ENCODE measurements at places on chromosomes 4 and X.
A peak's percentile ranks its signal among the peaks of the same experiment; 100 is the strongest.

GRCh38 chrX:45972636-45973035 lies 572.6 kb downstream of the ZNF674 start:
- DNase-seq: no peak

- no peak for DNase-seq
Measured at GRCh38 chr4:151689211-151689991, 71.4 kb downstream of the GATB start.

DNA sequence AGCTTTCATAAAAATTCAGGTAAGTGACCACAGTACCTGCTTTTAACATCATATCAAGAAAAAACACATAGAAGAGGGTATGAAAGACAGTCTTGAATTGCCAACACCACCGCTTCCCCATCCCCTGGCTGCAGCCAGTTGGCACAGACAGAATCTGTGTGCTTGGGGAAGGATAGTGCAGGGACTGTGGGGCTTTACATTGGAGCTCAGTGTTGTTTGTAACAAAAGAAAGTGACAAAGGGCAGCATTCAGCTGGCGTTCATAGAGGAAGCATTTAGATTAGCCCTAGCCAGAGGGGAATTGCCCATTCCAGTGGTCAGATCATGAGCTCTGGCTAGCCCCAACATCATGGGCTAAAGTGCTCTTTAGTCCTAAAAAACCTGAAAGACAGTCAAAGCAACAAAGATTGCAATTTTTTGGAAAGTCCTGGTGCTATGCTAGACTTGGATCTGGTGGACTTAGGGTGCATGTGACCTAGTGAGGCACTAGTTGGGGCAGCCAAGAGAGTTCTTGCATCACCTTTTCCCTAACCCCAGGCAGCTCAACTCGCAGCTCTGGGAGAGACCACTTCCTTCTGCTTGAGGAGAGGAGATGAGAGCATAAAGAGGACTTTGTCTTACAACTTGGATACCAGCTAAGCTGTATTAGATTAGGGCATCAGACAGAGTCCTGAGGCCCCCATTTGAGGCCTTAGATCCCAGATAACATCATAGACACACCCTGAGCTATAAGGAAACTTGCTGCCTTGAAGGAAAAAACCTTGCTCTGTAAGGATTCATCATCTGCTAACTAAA lies 1602.4 kb upstream of the ADGRL3 start:
- no peak for DNase-seq

GRCh38 chr4:112704991-112705845 lies 68.3 kb downstream of the LARP7 start:
- peak; percentile 59 for DNase-seq

DNA sequence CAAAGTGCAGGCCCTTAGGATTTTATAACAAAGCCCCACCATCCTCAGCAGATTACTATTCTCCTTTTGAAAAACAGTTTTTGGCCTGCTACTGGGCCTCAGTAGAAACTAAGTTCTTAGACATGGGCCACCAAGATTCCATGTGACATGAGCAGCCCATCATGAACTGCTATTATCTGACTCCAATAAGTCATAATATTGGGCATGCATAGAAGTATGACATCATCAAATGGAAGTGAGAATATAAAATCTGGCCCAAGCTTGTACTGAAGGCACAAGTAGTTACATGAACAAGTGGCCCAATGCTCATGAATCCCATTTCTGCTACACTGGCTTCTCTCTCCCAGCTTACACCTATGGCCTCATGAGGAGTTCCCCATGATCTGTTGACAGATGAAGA lies 404.8 kb downstream of the EPHA5 start:
- DNase-seq: no peak

- DNase-seq: peak; percentile 37
Measured at GRCh38 chrX:136063340-136064079, 78.3 kb downstream of the SLC9A6 start.

- no peak for DNase-seq
Measured at GRCh38 chr4:123698556-123698955, 302.0 kb downstream of the SPRY1 start.

GRCh38 chr4:23235628-23236390 lies 543.1 kb downstream of the GBA3 start:
- DNase-seq: no peak

- DNase-seq: peak; percentile 50
Measured at GRCh38 chrX:19334945-19335626, 8.6 kb upstream of the PDHA1 start.

GRCh38 chrX:7252013-7252610 lies 104.2 kb upstream of the PUDP start:
- DNase-seq: no peak

DNA sequence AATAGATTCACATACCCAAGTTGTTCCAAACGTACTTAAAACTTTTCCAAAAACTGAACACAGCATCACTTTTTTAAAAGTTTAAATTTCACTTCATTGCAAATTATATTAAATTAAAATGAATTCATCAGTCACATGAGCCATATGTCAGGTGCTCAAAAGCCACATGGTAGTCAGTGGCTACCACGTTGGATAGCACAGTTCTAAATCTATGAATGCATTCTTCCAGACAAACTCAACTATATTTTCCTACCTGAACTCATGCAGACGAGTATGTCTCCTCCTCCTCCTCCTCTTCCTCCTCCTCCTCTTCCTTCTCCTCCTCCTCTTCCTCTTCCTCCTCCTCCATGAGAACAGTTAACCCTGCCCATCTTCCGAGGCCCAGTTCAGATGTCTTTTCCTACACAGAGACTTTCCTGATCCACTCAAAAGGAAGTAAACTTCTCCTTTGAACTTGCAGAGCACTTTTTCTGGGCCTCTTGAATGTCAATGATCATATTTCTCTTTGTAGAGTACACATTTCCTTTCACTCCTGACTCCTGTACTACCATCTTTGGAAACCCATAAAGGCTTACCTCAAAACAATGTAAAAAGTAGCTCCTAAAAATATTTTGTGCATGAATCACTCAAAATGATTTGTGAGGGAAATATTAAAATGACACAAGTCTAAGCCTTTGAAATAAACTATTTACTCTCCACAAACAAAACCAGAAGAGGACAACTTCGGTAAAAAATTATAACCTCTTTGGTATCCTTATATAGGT lies 172.6 kb downstream of the AMELX start:
- no peak for DNase-seq

GRCh38 chr4:63786171-63786570 lies 623.1 kb downstream of the TECRL start:
- DNase-seq: no peak

GRCh38 chr4:63155561-63155960 lies 1253.7 kb downstream of the TECRL start:
- DNase-seq: no peak

DNA sequence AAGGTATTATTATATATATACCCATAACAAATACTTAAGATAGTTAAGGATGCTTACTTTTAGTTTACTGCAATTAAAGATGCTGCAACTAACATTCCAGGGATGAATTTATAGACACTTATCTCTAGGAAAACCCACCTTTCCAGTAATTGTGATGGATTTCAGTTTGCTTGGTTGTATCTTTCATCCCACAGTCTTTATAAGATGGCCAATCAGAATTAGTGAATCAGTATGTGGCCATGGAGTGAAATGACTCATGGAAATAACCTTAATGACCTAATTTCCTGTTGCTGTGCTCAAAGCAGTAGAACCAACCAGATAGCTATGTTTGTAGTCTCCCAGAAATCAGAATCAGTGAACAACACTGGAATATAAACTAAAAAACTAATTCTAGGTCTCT lies 26.4 kb downstream of the MOSPD2 start:
- DNase-seq: peak; percentile 70

- peak; percentile 29 for DNase-seq
Measured at GRCh38 chr4:123444290-123444731, 47.7 kb downstream of the SPRY1 start.

DNA sequence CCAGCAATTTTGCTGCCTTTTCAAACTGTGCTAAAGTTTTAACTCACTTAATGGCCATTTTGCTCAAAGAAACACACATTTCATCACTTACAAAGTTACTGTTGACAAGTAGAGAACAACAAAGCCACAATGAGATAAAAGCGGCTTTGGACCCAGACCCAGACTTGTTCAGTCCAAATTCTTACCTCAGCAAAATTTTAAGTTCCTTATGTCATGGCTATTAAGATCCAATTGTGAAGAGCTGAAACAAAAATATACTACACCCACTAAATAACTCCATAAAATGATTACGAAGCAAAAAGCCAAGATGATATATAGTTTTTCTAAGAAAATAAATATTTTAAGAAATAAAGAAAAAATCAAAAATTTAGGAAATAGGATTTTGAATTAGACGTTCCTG lies 137.0 kb upstream of the INPP4B start:
- no peak for DNase-seq

- DNase-seq: no peak
Measured at GRCh38 chrX:112714357-112714918, 34.7 kb upstream of the LHFPL1 start.

GRCh38 chr4:157907226-157907946 lies 265.4 kb downstream of the GASK1B start:
- no peak for DNase-seq

DNA sequence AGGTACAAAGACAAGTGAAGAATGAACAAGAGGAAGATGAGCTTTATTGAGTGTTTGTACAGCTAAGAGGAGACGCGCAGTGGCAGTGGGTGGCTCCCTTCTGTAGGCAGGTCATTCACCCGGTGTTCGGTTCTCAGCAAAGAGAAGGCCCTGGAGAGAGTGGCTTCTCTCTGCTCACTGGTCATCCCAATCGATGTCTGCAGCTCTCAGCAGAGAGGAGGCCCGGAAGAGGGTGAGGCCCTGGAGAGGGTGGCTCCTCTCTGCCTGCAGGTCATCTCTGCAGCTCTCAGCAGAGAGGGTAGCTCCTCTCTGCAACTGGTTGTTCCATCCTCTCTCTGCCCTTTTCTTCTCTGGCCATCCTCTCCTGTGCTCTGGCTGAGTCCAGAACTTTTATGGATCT lies 126.5 kb downstream of the UGT8 start:
- no peak for DNase-seq

GRCh38 chr4:17544205-17544604 lies 29.2 kb downstream of the CLRN2 start:
- DNase-seq: no peak

DNA sequence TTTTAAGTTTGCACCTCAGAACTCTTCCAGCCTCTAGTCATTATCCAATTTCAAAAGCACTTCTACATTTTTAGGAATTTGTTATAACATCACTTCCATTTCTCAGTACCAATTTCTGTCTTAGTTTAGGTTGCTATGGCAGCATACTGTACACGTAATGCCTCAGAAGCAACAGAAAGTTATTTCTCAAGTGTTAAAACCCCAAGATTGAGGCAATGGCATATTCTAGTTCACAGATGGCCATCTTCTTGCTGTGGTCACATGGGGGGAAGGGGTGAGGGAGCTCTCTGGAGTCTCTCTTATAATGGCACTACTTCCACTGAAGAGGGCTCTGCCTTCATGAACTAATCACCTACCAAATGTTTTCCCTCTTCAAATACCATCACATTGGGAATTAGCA lies 220.3 kb upstream of the CTSO start:
- no peak for DNase-seq

DNA sequence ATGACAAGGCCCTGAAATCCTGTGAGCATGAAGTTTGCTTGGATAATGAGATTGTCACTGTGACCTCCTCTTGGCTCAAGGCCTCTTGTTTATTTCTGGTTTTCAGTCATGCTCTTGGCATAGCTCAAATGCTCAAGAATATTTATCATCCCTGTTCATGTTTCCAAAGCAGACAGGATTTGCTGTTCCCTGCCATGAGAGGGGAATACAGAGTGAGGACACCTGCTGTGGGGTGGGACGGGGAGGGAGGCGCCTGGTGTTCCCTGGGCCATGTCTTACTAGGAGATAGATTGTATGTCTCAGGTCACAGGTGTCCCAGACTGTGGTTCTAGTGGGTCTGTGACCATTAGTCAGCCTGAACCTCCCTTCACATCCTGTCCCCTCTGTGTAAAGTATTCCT lies 34.9 kb upstream of the SH3RF1 start:
- no peak for DNase-seq

DNA sequence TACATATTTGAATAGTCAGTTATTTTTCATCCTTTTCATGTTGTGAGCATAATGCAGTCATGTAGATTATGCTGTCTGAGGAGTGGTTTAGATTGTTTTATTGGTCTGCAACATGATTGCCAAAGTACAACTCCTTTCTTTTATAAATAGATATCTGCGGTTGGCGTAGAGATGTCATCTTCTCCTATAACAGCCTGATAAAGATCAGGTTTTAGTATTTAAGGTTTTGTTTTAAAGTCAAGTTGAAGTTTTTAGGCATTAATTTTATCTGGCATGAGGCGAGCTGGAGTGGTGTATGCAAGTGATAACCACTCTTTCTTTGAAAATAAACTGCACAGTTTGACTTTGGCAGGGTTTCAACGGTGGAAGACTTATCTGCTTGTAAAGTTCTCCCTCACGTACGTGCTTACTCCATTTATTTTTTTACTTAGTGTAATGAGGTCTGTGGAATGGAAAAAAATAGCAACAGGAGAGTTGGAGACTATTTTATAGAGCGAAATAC lies 126.3 kb downstream of the FBXO8 start:
- no peak for DNase-seq

- DNase-seq: no peak
Measured at GRCh38 chr4:5055411-5055810, 4.1 kb downstream of the STK32B start.

DNA sequence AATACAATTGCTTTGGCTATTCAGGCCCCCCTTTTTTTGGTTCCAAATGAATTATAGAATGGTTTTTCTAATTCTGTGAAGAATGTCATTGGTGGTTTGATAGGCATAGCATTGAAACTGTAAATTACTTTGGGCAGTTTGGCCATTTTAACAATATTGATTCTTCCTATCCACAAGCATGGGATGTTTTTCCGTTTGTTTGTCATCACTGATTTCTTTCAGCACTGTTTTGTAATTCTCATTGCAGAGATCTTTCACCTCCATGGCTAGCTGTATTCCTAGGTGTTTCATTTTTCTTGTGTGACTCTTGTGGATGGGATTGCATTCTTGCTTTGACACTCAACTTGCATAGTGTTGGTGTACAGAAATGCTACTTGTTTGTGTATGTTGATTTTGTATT lies 33.0 kb downstream of the ADH6 start:
- no peak for DNase-seq

DNA sequence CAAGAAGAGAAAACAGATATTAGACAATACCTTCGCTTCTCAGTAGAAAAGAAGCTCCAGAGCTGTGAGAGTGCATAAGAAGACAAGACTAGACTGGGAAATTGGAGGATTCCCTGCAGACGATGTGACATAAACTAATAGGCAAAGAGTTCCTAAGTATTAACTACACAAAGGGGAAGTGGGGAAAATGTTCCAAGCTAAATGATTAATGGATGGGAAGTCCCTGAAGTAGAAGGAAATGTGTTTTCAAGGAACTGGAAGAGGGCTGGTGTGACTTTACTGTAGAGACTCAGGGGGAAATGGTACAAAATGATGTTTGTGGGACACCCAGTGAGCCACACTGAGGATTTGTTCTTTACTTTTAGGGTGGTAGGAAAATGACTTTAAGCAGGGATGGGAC lies 69.7 kb upstream of the DCLK2 start:
- DNase-seq: no peak

DNA sequence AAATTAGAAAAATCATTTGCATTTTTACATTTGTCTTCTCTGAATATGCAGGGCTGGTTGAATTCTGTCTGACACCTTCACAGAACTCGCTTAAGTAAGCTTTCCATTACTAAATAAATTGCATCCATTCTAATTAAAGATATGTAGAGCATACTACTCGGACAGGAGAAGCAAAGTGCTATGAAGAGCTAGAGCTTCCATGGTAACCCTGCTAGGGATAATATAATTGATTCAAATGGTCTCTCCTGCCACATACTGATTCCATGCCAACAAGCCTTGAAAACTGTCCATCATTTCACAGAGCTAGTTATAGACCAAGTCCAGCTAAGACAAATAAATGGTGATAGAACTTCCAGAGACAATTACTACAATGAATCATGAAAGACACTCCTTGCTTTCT lies 571.5 kb downstream of the KCNIP4 start:
- no peak for DNase-seq

- no peak for DNase-seq
Measured at GRCh38 chrX:69900491-69900890, 149.2 kb downstream of the AWAT2 start.
